A172 (cell line): ENCODE measurements at places on chromosomes 1 and 21. TPM values are rescaled to one million over a fixed set of nuclear protein-coding genes. Genes with fewer than 3 reads are reported as not detected.

MASP2 gene
- total RNA-seq: 0.43 TPM in 1 of 2 replicates, not detected in the other

DNA sequence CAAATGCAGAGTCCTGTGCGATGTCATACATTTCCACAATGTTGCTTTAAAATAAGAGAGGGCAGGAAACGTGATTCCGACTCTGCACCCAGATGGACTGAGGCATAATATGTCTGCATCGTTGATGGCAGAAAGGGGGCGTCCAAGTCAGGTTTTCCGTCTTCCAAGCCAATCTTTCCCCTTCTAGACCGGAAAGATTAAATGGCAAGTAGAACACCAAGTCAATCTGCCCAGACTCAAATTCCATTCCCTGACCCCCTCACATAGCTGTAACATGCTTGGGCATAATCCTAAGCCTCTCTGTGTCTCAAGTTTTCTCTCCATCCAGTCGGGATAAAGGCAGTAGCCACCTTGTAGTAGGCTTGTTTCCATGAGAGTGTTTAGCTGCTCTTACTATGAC, 14.4 kb downstream of the PCP4 start:
- no peak for DNase-seq

DNA sequence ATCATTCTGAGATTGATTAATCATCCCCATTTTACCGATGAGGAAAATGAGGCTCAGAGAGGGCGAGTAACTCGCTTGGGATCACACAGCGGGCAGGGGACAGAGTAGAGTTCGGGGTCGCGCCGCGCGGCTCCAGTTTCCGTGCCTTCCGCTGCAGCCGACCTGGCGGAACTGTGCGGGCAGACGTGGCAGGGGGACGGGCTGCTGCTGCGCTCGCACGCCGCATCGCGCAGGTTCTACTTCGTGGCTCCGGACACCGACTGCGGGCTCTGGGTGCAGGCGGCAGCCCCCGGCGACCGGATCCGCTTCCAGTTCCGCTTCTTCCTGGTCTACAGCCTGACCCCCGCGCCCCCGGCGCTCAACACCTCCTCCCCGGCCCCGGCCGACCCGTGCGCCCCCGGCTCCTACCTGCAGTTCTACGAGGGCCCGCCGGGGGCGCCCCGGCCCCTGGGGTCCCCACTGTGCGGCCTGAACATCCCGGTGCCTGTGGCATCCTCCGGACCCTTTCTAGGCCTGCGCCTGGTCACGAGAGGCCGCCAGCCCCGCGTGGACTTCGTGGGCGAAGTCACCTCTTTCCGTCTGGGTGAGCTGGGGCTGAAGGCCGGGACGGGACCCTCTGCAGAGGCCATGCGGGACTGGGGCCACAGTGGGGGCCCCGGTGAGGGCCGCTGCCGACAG, 2.3 kb downstream of the LDLRAD2 start:
- no peak for DNase-seq

DNA sequence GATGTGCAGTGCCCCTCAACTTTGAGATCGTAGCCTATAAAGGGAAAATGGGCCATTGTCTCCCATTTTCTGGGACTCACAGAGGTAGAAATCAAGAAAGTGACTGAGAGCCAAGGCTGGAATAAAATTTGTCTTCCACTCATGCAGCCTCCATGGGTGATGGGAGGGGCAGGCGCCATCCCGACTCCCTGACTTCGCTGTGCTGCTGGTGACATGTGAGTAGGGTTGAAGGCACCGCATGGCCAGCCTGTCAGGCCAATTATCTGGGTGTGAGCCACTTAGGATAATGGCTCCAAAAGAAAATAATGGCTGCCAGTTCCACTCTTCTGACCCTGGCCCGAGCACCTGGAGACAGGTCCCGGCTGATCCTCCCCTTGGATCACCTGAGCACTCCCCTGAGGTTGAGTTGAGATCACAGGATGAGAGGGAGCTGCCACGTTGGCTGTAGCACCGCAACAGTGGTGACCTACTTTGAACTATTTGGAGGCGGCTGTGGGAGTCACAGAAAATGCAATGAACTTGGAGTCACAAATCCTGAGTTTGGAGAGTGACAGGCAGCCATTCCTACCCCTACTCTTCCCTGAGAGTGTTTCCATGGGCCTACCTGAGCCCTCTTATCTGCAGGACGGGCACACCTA, 26.3 kb downstream of the CAPN9 start:
- DNase-seq: no peak

PEAR1 gene
- 2.8 and 3.1 TPM in 2 replicates for total RNA-seq

HAO2 gene
- total RNA-seq: not detected in 2 replicates

CRYBG2 gene
- total RNA-seq: 0.02 and 0.17 TPM in 2 replicates

DNA sequence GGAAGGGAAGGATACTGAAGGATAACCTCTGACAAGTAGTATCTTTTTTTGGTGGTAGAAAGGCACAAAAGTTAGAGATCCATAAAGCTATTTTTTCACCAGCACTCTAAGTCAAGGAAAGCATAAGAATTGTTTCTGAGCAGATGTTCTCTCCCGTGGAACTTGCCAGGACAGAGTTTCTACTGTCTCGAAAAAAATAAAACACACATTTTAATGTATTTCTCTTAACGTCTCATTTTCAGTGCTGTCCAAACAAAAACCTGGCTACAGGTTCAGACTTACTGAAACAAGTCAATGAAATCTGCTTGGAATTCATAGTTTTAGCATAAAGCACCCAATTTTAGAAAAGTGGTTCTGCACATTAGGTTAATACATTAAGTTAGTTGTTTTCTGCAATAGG, 338.3 kb downstream of the LTN1 start:
- DNase-seq: no peak

CRYZL1 gene
- 25.0 and 40.6 TPM in 2 replicates for total RNA-seq
